ENCODE measurements at places on chromosomes 7 and 10.
A peak's percentile ranks its signal among the peaks of the same experiment; 100 is the strongest.

GRCh38 chr7:113267271-113267670 is 148.9 kb upstream of the SMIM30 start:
- no peak for DNase-seq

GRCh38 chr10:85862771-85863170 is 503.8 kb downstream of the GRID1 start:
- no peak for DNase-seq

DNA sequence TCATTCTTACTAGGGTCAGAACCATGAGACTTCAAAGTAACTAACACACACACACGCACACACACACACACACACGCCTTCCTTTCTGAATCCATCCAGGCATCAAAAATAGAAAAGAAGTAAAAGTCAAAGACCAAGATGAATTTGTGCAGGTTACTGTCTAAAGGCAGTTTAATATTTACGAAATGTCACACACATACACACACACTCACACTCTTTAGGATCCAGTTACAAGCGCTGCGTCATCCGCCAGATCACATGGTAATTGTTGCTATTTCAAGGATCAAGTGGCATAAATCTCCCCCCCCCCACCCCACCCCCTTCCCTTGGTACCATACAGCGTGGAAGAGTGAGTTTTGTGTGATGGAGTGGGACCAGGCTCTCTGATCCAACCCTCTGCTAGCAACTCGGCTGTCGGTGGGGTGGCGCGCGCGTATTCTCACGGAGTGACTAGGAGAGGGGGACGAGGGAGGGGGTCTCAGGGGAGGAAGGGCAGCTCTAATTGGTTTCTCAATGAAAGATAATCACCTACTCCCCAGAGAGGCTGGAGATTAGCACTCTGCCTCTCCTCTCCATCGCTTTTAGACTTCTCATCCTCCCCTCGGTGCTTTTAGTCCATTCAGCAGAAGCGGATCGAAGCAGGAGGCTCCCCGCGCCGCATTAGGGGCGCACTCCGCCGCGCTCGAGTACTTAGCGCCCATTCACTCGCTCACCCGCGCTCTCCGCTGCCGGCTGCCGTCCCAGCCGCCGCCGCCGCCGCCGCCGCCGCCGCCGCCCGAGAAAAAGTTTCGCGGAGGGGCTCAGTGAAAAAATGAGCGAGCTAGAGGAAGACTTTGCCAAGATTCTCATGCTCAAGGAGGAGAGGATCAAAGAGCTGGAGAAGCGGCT is 83.5 kb upstream of the PRKG1 start:
- no peak for DNase-seq

DNA sequence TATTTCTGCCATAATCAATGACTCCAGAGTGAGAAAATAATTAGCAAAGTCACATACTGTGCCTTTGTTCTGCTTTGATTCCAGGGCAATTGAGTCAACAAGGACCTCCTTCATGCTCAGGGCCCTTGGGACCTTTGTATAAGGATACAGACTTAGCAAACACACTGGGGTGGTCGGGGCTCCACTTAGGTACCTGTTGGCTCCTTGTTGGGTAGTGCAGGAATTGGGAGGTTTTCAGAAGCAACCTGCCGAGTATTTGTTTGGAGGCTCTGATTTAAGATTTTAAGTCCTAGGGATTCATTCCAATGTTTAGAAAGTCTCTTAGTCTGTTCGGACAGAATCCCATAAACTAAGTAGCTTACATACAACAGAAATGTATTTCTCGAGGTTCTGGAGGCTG is 3.0 kb downstream of the ADCK2 start:
- no peak for DNase-seq

GRCh38 chr7:71598553-71598952 is 466.6 kb downstream of the GALNT17 start:
- no peak for DNase-seq

- no peak for DNase-seq
Observed at GRCh38 chr10:71395621-71396020, 1.1 kb upstream of the CDH23 start.

- DNase-seq: no peak
Observed at GRCh38 chr7:133609806-133610205, 356.9 kb downstream of the EXOC4 start.

DNA sequence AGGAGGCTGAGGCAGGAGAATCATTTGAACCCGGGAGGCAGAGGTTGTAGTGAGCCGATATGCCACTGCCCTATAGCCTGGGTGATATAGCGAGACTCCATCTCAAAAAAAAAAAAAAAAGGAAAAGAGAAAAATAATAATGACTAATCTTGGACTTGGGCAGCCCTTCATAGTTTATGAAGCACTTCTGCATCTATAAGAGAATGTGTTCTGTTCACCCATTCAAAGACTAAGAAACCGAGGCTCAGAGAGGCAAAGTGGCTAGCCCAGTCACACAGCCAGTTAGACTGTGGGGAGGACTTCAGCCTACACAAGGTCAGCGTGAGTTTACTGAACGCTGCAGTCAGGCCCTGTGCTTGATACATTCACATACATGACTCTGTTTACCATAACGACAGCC is 46.9 kb downstream of the UNC5B start:
- DNase-seq: no peak

DNA sequence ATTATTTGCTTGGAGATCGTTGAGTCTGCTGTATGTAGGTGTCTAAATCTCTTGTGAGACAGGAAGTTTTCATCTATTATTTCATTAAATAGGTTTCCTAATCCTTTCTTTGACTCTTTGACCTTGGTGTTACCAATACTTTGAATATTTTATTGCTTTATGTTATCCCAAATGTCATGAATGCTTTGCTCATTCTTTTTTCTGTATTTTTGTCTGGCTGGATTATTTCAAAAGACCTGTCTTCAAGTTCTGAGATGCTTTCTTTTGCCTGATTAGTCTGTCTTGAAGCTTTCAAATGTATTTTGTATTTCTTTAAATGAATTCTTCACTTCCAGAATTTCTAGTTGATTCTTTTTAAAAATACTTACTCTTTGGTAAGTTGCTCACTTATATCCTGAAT is 27.3 kb downstream of the UBE3C start:
- no peak for DNase-seq

DNA sequence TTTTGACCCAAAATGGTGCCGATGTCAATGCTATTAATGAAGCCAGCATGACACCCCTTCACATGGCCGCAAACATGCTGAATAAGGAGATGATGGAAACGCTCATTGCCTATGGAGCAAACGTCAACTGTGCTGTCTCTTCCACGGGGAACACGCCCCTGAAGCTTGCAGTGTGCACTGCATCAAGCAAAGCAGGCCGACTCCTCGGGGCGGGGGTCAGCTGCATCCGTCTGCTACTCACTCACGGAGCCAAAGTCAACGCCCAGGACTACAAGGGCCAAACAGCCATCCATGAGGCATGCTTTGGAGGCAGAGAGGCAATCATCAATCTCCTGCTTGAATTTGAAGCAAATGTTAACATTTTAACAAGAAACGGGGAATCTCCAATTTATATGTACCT is 4.5 kb downstream of the ANKRD61 start:
- DNase-seq: no peak

DNA sequence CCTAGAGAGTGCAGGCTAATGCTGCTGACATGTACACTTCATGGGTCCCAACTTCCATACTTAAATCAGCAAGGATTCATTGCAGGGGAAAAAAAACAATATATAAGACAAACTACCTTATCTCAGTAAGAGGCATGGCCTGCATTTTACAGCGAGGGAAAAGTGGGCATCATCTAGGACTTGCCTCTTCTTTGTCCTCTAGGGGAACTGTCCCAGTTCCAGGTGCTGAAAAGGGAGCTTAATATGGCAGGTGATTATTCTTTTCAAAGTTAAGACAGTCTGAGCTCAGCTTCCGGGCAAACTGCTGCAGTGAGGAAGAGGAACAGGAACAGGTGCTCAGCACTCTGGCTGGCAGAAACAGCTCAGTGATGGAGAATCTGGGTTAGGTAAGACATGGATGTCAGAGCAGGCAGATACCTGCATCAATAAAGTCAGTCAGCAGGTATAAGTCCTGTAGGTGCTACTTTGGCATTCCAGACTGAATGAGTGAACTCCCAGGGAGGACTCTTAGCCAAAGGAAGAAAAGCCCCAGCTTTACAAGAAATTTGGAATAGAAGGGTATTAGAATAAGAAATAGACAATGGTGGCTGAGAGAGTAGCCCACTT is 147.2 kb downstream of the TMEM178B start:
- DNase-seq: no peak

DNA sequence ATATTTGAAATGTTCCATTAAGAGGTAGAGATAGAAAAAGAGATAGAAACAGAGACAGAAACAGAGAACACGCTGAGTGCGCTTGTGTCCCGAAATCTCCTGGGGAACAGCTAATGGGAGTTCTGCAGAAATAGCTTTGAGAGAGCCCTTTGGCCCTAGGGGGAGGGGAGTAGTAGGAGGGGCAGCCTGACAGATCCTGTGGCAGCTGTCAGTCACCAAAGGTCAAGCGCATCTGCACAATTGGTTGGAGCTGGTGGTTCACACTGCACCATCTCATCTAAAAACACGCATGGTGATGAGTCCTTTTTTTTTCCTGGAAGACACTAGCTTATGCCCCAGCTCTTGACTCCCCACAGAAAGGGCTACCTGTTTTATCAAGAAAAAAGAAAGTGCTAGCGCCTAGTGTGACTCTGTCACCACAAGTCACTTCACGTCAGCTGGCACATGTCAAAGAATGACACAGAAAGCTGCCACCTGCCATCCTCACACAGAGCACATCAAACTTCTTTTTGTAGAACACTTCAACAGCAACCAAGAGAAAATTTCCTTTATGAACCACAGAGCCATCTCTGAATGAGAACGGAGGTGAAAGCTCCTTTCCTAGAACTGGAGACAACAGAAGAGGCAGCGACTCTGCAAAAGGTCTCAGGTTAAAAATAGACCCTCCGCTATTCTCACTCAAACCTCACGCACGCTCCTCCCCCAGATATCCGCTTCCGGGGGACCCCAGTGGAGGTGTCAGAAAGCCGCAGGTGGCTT is 125.7 kb downstream of the GFRA1 start:
- DNase-seq: peak; percentile 5

GRCh38 chr7:82230811-82231581 is 212.6 kb downstream of the CACNA2D1 start:
- DNase-seq: no peak

GRCh38 chr10:116138897-116139296 is 134.1 kb downstream of the GFRA1 start:
- no peak for DNase-seq

DNA sequence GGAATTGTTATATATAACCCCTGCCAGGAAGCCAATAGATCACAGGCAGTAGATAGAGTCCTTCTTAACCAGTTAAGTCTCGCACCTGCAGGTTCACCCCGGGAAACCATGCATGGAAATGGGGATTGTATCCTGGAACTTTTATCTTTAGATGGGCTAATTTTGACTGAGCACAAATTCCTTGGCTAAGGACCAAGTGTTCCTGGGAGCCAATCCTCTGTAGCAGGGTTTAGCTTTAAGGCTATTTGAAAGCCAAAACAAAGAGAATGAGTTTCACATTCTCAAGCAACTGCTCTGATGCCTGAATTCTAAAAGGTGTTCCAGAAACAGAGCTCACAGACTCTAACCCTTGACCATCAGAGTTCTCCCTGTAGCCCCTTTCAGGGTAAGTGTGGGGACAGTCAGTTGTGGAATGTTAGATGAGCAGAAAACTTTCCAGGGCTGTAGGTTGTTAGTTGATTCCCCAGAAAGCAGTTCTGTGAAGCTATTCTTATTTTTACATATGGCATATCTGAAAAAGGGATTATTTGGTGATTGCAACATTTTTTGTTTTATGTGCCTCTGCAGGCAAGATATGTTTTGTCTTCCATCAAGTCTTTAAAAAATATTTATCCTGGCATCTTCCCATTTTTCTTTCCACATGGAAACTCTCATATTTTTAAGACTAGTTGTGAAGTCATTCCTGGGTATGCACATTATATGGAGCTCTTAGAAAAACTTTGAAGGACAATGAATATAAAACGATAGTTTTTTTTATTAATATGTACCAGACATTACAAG is 16.2 kb upstream of the NPVF start:
- DNase-seq: no peak

DNA sequence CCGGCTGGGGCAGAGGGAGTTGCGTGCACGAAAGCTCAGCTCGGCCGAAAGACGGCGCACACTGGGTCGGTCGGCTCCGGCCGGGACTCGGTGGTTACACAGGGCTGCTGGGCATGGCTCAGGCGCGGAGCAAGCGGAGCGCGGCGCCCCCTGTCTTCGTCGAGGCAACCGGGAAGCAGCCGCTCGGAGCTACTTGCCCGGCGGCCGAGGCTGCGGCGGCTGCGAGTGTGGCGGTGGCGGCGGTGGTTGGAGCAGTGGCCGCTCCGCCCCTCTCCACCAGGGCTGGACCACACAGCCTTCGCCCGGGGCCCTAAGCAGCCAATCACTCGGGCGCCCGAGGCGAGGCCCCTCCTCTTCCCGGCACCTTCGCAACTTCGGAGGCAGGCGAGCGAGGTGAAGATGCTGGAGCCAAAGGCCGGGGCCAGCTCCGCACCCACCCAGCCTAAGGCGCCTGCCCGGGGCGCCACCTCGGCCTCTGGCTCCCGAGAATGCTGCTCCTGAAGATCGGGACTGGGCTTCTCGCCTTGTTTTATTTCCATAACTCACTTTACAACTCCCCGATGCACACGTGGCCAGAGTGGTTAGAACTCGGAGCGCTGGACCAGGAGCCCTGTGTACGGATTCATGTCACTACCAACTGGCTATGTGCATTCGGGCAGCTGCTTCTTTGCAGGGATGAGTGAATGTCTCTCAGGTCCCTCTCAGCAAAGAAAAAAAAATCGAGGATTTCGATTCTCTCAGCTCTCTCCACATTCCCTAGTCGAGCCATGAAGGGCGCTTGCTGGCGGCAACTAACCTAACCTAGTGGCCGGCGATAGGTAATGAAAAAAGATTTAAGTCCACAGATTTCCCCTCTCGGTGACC is at the start of gene TLL2:
Gene TLL2 (minus strand): TSS at position 229 of the 864 bp plus-strand sequence. CDS start 241 bp downstream, outside the sequence.
- DNase-seq: peak; percentile 61

GRCh38 chr7:120793213-120793936 is 64.6 kb downstream of the TSPAN12 start:
- no peak for DNase-seq

GRCh38 chr10:32347363-32348022 is 535 bp upstream of the EPC1 start:
- no peak for DNase-seq

DNA sequence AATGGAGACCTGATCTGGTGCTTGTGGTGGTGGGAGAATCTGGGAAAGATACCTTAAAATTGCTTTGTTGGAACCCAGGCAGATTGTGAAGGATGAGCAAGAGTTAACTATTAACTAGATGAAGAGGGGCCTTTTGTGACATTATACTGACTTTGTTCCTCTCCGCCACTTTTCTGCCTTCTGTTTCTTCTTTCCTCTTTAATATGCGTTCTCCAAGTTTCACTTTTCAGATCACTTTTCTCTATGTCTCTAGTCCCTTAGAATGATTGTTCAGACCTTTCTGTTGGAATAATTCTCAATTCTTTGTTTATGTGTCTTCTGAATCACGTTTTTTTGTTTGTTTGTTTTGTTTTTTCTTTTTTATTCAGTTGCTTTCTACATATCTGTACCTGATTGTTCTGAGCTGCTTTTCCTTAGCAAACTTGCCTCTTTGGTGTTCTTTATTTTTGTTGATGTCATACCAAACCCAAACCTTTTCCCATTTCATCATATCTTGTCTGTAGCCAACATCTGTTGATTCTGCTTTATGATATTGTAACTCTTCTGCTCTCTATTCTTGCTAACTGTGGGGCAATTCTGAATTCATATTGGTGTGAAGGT is 2.8 kb downstream of the BMPR1A start:
- no peak for DNase-seq
